ENCODE measurements at places on chromosomes 4 and X.

DNA sequence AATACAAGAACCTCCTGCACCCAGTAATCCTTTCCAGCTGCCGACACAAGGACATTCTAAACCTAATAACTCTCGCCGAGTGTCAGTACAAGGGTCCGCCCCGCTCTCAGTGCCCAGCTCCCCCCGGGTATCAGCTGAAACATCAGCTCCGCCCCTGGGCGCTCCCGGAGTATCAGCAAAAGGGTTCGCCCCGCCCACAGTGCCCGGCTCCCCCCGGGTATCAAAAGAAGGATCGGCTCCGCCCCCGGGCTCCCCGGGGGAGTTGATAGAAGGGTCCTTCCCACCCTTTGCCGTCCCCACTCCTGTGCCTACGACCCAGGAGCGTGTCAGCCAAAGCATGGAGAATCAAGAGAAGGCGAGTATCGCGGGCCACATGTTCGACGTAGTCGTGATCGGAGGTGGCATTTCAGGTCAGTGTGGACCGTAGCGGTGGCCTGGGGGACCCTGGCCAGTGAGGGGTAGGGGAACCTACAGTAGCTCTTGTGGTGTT lies at the start of gene MAOA:
Gene MAOA, plus strand, starts transcription at position 295 of the 490 bp plus-strand sequence. Its CDS starts 43 bp downstream, at position 338.
- DNase-seq = no peak

- DNase-seq = no peak
Observed at GRCh38 chrX:5180135-5180741, 1048.4 kb downstream of the NLGN4X start.

DNA sequence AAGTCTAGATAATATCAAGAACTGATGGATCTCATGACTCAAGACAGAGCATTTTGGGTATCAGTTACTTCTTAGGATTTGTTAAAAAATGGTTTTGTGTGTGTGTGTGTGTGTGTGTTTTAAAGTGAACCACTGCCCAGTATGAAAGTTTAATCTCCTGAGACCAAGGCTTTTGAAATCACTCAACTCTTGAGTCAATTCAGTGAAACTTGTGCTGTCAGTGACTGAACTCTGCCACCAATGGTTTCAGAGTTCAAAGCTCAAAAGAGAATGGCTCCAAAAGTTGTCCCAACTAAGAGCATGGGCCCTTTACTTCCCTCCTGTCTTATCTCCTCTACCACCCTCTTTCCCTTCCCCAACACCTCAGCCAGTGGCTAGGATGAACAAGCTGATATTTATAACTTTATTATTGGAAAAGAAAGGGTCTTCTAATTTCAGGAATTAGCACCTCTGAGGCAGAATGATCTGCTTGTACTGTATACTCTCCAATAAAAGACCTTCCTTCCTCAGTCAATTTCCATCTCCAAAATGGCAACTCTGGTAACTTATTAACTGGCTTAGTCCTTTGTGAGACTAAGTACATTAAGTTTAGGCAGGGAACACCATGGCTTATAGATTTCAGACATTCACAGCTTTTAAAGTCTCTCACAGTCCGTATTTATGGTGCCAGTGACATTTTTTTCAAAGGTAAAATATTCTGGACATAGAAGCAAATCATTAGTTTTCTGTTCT lies 152.2 kb downstream of the REPS2 start:
- no peak for DNase-seq

GRCh38 chrX:35104626-35105025 lies 162.0 kb downstream of the FAM47B start:
- DNase-seq = no peak

- no peak for DNase-seq
Observed at GRCh38 chr4:44700427-44700826, 22.2 kb downstream of the GUF1 start.

DNA sequence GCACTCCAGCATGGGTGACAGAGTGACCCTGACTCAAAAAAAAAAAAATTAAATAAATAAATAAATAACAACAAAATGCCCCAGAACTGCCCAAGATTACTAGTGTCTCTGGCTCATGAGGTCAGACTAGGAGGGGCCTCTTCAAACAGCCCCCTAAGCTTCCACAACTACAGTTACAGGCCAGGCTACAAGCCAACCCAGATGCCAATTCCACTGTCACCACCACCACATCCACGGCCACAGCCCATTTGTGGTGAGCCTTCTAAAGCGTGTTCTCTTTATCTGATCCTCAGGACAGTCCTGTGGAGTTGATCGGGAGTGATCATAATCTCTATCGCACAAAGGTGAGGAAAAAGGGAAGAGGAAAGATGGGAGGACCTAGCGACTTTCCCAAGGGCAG lies 36.6 kb downstream of the IGFBP7 start:
- peak; percentile 47 for DNase-seq

DNA sequence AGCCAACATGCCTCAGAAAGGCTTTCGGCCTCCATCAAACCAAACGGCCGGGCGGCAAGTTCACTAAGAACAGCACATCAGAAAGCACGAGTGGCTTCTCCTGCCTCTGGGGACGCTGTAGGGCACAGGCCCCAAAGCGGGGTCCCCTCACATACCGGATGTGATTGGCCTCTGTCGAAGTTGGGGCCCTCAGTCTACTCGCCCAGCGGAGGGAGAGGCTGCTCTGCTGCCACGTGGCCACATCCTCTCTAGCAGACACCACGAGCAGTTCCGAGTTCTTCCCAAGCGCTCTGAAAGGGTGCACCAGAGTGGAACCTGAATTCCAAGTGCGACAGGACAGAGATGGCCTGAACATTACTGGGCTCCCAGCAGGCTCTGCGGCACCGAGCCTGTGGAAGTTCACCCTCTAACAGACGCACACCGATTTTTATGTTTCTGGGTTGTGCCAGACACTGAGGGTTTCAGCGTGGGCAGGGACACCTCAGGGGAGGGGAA lies 21.1 kb downstream of the NOP14 start:
- no peak for DNase-seq

DNA sequence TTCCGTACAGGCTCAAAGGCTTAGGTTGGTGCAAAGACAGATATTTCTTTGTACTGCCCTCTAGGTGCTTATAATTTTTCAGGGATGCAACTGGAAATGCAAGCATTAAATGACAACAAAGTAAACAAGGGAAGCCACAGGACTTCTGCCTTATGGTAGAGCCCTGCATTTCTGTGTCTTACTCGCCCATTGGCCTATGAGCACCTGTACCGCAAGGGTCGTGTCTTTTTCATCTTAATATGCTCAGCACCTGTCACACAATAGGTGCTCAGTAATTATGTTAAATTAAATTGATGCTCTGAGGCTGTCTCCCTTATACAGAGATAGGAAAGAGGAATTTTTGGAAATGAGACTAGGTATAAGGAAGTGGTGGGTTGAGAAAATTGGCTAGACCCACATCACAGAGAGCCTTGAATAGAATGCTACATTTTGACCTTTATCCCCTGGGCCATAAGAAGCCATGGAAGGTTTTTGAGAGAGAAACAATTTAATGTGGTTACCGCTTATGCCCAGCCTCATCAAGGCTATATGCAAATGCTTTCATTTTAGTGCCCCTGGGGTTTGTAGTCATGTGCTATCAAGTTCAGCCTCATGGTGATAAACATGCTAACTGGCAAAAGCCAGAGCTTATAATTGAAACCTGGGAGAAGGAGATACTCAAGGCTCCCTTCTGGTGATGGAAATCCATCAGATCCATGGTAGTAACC lies 16.3 kb downstream of the VSIG4 start:
- DNase-seq = no peak

DNA sequence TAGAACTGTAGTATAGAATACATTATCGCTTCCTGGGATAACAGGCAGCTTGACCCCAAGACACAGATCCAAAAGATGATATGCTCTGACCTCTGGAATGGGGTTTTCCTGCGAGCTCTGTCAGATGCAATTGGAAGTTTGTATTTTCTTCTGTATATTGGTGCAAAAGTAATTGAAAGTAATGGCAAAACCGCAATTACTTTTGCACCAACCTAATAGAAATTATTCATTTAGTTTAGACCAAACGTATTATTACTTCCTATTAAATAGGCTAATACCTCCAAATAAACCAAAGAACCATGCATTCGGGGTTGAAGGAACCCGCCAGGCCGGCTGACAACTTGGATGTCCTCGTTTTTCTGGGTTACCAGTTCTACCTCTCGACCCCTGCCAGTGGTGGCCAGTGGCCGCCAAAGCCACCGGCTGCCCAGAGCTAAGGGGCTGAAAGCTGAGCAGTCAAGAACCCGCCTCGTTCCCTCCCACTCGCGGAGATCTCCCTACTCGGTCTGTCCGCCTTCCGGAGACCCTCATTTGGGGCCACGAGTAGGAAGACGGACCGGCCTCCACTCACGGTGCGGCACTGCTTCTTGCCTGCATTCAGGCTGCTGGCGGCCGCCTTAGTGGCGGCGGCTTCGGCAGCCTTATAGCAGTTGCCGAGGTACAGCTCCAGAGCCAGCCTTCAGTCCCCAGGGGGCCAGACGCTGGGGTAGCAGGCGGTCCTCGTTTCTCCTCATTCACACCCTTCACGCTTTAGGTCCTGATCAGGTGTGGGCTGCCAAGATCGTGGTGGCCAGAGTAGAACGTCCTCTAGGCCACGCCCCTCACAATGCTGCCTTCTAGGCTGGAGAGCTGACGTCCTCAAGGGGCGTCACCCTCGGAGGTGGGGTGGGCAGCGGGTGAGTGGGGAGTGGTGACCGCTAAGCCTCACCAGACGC lies 121.9 kb downstream of the RBMX2 start:
- peak; percentile 70 for DNase-seq

DNA sequence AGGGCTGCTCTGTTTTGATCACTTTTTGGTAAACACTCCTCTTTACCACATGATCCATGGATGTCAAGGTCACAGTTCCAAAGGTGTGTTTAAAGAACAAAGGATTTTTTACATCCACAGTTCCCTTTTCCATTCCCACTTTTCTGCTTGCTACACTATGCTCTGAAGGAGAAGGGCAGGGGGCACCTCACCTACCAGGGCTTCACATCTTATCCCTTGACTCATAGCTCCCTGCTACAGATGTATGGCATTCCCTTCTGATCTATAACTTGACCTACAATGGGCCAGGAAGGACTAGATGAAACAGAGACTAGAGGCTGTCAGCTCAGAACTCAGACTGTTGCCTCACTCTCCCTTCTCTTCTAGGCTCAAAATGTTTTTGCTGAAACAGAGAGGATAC lies 233.1 kb upstream of the RPS6KA3 start:
- no peak for DNase-seq

- no peak for DNase-seq
Observed at GRCh38 chr4:157898836-157899605, 273.8 kb downstream of the GASK1B start.

GRCh38 chr4:111323916-111324315 lies 701.0 kb upstream of the PITX2 start:
- DNase-seq = no peak

DNA sequence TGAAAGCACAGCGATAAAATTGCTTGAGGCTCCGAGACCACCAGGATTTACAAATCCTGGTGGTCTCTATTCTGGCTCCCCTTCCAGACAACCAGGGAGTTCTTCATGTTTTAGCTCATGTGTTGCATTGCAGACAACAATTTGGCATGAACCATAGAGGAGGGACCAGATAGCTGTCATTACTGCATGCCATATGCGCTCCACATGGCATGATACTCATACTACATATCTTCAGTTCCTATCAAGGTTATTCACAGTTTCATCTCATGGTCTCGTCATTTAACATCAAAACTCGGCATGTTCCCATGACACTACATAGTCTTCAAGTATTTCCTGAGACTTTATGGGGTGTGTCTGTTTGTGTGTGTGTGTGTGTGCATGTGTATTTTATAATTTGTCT lies 220.3 kb downstream of the OR13H1 start:
- DNase-seq = no peak

- DNase-seq = peak; percentile 65
Observed at GRCh38 chr4:54539500-54540029, 118.2 kb upstream of the KIT start.

DNA sequence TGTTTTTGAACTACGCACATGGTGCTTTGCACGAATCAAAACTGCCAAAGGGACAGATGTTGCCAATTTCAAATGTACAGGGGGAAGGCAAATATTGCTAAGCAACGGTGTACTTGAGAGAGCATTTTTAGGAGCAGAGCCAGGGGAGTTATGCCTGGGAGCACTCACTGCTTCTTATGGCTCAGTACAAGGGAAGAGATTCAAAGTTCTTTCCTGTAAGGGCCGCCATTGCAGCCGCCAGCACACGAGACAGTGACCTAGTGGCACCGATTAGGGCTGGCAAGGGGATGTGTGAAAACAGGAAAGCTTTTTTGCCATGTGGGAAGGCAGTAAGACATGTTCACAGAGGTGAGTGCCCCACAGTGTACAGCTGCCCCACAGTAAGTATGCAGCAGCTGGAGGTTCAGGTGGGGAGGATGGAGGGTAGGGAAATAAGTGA lies 133.8 kb downstream of the AFF1 start:
- DNase-seq = no peak

DNA sequence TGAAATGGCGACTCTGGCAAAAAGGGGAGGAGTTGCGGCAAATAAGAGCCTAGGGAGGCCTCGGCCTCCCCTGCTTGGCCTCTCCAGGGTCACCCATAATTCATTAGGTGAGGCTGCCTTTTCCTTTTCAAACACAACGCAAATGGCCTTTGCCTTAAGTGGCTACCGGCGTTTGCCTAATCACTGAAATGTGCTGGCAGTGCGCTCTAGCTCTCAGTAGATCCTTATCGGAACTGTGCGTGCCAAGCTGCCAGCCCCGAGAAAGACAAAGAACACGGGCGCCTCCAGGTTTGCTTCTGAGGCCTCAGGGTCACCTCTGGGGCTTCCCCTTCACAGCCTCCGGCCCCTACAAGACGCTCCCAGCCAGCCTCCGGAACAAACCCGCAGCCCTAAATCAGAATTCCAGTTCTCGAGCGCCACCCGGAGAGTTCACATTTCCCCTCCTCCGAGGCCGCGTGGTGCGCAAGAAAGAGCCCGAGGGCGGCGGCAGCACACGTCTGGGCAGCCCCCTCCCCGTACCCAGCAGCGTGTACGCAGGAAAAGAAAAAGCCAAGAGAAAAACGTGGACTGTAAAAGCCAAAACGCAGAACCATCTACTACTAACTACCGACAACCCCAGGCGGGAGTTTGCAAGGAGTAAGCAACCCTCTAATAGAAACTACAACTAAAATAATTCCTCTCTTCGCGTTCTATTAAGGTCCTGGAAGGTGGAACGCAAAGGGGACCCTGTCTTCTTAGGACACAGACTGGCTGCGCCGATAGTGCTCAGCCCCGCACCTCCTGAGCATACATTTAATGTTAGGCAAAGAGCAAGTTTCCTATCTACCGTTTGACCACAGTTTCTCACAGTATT lies 76.5 kb upstream of the BCOR start:
- peak; percentile 91 for DNase-seq

- no peak for DNase-seq
Observed at GRCh38 chr4:7307394-7308099, 115.2 kb downstream of the SORCS2 start.

GRCh38 chr4:1237981-1238675 lies 10.8 kb downstream of the CTBP1 start:
- DNase-seq = no peak

- DNase-seq = no peak
Observed at GRCh38 chr4:182023469-182023868, 219.7 kb upstream of the TENM3 start.
